WERI-Rb-1 (cell line): ENCODE measurements at places on chromosomes 6 and 20.

DNA sequence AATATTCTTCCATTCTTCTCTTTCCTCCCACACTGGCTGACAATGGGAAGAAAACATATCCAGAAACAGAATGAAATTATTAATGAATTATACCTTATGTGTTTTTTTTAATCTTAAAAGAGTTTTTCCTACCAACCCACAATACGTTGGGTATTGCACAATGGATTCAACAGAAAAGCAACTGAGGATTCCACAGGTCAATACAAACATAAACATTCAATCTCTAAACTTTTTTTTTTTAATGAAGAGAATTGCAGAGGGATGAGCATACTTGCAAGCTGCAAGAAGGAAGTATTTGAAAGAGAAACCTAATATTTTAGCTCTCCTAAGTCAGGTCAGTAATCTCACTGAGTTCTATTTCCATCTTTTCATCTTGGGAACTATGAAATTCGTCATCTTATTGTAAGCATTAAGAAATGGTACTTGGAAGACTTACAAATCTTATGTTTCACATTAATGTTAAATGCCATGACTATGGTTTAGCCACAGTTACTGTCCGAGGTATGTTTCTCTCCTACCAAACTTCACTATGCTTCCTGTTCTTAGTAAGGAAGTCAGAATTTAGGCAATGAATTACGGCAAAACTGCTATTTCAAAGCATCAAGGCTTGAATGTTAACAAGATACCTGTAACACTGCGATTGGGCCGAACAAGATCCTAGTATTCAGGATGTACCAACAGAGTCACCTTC lies 100.8 kb downstream of the HIVEP2 start:
- no peak for DNase-seq

DNA sequence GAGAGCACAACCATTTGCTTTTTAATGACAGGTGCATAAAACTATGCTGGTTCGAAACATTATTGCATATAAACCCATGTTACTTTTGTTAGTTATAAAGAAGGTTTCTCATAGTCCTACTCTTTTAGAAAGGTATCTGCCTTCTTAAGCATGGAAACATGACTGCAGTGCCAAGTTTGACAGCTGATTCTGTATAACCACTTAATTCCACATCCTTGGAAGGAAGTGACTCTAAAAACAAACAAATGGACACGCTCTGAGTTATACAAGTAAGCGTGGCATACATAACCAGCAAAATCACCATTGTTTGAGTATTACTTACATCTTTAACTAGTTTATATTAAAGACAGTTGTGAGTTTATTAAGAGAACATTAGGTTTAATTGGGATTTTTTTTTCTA lies 125.0 kb upstream of the HDGFL1 start:
- no peak for DNase-seq

DNA sequence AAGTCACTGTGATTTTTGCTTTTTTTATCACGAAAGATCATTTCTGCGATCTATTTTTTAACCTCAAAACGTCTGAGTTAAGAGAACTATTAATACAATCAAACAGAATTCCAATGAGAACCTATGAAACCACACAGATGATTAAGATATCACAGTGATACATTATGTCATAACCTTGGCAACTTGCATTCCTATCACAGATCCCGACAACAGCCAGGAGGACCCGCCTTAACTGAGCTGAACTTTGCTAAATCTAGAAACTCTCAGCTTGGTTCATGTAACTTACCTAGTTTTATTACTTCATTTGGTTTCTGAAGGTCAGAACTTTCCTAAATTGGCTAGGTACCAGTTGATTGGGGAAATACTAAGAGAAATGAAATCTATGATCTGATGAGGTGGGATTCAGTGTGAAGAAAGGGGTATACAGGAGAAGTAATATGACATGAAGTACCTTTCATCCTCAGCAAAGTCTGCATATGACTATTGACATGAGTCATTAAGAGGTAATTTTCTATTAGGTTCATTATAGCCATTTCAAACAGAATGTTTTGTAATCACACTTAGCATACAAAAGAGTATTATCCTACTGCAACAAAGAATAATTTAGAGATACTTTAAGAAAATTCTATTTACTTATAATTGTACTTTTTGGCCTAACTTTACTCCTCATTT lies 11.2 kb downstream of the LYRM4 start:
- no peak for DNase-seq

- DNase-seq = no peak
Measured at GRCh38 chr20:23622839-23623343, 14.9 kb downstream of the CST3 start.

DNA sequence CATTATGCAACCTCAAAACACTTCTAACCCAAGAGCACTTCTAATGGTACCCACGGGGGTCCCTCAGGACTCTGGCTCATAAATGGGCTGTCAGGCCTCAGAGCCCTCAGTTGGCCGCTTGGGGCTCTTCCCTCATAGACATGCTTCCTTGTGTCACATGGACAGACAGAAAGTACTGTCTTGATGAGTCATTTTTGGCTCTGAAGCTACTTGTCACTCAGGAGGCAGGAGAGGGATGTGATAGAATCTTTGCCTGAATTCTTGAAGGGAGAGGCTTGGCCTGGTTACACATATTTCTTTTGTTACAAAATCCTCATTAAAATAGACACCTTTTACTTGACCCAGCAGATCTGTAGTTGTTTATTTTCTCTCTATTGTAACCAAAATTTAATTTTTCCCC lies 15.1 kb upstream of the EDN1 start:
- DNase-seq = no peak
